NCI-H146 (cell line): ENCODE measurements at places on chromosomes 1 and 21.

DNA sequence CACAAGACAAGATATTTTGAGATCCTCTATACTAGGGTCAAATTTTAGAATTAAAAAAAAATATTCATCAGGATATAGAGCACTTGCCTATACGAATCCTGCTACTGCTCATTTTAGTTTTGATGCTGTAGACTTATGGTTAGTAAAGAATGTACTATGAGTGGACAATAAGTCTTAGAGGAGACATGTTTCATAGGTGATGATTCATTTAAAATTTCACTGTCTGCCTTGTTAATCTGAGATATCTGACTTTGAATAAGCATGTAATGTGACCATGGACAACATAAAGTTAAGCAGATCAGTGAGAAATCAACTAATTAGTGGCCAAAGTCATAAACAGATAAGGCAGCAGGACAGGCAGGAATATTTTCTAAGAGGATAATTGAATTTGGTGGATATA is 106.8 kb upstream of the HP1BP3 start:
- DNase-seq = no peak

DNA sequence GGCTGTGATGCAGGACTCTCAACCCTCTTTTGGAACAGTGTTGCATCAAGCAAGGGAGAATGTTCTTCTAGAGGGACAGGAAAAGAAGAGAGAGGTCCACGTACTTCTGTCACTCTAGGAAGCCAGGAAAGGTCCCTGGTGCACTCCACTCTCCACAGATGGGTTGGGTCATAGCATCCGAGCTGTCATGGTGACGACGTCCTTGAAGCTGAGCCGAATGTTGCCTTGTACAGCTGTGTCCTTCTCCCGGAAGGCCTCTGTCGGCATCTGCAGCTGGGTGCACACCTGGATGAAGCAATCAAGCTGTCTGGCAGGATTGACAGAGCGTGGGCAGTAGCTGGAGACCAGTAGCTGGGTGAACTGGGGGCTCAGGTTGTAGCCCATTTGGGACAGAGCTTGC is 12.5 kb downstream of the MDM4 start:
- no peak for DNase-seq

- no peak for DNase-seq
These were observed 39.1 kb downstream of the SPSB1 start for GRCh38 chr1:9331558-9332346.

- DNase-seq = no peak
These were observed 2.5 kb downstream of the NBL1 start for GRCh38 chr1:19646377-19647319.

DNA sequence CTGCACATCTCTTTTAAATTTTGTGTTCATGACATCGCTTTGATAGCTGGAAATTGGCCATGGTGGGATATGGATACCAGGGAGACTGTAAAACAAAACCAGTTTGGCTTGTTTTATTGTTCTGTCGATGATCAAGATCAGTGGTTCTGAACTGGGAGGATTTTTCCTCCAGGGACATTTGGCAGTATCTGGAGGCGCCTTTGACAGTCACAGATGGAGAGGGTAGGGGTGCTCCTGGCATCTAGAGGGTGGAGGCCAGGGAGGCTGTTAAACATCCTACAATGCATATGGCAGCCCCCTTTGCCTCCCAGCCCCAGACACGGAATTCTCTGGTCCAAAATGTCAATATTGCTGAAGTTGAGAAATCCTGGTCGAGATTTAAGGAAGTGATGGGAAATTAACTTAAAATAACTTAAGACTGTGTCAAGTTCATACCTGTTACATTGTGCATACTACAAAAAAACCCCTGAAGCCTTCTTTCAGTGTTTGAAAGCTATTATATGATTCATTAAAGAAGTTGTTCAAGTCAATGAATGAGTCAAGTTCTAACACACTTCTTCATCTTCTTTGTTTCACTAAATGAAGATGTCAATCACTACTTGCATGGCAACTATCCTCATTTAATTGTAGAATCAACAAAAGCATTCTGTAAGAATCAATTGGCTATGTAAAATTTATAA is 150.9 kb downstream of the KCNJ6 start:
- DNase-seq = no peak

- peak; percentile 75 for DNase-seq
These were observed 54.8 kb upstream of the SOD1 start for GRCh38 chr21:31604591-31605190.

DNA sequence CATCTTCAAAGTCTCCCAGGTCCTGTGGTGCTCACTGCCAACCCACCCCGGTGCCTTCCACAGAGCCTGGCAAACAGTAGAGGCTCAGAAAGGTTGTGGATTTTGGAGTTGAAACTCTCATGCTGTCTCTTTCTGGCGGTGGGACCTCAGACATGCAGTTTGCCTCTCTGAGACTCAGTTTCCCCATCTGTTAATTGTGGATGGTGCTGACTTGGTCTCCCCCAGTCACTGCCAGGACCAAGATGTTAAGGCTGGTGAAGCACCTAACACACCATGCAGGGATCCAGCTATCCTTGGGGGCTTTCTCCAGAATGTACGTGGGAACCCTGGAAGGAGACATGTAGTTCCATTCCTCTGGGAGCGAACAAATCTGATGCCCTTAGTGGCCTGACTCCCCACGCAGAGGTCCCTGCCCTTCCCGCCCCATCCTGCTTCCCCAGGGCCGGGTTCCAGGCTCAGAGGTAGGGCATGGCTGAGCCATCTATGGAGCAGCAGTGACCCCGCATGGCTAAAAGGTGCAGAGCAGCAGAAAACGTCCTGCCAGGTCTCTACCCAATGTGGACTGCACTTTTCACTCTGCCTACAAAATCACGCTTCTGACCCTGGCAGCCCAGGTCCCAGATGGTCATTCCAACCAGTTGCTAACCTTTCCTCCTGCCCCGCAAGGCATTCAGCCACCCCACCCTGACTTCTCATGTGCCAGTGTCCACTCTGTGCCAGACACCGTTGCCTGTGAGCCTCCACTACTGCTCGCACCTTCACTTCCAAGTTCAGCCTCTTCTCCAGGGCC is 9.2 kb upstream of the TTC22 start:
- peak; percentile 53 for DNase-seq

- no peak for DNase-seq
These were observed 785.7 kb downstream of the ADGRL2 start for GRCh38 chr1:82586473-82586872.

GRCh38 chr21:43985690-43986251 is 26.3 kb upstream of the TRAPPC10 start:
- DNase-seq = no peak

DNA sequence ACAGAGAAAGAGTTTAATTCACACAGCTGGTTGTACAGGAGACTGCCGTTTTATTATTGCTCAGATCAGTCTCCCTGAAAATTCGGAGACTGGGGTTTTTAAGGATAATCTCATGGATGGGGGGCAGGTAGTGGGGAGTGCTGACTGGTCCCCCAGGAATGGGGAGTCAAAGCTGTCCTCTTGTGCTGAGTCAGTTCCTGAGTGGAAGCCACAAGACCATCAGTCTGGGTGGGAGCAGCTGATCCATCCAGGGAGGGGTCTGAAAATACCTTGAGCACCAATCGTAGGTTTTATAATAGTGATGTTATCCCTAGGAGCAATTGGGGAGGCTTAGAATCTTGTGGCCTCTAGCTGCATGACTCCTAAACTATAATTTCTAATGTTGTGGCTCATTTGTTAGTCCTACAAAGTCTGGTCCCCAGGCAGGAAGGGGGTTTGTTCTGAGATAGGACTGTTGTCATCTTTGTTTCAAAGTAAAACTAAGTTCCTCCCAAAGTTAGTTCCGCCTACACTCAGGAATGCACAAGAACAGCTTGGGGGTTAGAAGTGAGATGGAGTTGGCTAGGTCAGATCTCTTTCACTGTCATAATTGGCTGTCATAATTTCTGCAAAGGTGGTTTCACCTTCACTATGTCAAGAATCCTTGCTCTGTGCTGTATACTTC is 50.3 kb downstream of the TRAF5 start:
- DNase-seq = no peak

DNA sequence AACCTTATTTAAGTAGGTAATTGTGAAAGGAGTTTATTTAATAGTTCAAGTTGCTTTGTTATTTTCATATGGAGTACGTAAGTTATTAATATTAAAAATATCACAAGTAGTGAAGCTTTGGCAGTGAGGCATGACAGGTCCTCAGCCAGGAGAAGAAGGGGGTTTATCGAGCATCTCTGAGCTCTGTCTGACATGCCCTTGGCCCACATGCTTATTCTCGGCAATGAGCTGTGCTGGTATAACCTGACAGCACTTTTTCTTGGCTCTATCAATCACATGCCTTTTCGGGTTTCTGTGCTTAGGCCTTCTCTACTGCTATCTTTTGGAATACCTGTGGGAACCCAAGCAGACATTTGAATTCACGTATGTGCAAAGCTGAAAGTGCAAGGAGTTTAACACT is 84.8 kb downstream of the OLFM3 start:
- no peak for DNase-seq
